ENCODE measurements at places on chromosomes 12 and 14.

DNA sequence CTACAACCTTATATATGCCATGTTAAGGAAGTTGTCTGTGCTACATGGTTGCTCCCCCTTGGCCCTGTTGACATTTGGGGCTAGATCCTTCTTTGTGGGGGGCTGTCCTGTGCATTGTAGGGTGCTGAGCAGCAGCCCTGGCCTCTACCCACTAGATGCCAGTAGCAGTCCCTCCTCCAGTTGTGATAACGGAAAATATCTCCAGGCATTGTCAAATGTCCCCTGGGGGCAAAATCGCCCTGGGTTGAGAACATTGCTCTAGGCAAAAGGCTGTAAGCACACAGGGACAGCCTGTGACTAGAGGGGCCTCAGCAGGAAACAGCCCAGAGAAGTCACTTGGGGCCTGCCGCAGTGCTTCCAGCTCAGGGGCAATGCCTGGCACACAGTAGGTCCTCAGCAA lies 1100.3 kb downstream of the BCL11B start:
- DNase-seq, result no peak

- DNase-seq, result no peak
Measured at GRCh38 chr12:100138048-100138802, 4.4 kb downstream of the BLTP3B start.

DNA sequence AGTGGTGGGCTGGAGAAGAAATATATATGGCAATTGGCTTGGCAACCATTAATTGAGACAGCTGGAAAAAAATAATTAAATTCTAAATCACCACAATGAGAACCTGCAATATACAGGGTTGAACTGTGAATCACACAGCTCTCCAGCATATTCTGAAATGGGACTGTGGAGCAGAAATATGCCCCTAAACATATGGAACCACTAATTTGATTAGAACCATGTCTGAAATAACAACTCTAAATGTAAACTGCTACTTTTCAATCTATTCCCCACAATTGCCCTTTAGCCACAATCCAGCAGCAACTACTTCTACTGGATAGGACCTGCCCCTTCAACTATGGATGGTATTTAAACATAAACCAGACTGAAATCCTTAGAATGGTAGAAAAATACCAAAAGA lies 330.4 kb downstream of the TRHDE start:
- DNase-seq, result no peak

DNA sequence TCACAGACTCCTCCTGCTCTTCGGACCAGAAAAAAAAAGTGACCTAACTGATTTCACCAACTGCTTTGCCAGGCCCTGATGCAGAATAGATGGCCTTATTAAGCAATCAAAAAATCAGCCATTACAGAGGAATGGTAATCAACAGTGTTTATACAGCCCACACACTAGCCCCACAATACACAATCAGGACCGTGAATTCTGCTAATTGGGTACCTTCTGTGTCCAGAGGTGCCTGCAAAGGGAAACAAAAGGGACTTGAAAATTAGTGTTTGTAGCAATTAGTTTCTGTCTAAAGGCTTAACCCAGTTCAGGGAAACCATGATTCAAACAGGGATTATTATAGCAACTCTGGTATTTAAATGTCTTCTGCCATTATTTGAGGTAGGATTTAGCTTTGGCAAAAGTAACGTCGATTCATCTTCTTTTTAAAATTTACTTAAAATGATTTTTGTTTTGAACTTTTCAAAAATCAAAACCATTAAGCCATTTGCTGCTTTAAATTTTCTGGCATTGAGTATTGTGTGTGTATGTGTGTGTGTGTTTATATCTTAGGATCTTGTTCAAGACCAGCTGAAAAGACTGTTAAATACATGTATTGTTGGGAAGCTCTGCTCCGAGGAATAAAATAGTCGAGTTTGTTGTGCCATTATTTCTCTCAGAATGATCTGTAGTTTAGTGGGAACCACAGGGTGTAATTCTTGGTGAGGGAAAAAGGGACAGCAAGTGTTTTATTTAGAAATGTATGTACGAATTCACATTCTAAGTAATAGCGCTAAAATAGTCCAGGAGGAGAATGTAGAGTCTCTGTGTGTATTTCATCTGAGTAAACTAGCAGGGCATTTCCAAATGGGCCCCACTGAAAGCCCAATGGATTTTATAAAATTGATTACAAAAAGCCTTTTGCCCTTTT lies 156.1 kb downstream of the PTCSC3 start:
- no peak for DNase-seq

DNA sequence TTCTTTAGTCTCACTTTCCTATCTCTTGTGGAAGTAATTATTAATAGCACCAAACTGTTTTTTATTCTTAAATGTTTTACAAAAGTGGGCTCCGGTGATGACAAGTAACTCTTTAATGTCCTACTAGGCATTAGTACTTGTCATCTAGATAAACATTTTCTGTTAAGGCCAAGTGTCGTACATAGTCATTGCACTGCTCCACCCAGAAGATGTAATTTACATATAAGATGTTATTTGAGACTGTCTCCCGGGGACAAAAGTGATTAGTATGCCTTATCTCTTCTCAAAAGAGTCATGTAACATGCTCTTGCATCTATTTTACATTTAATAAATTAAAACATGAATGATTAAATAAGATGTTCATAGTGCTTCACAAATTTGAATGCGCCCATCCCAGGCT lies 88.4 kb downstream of the FLRT2 start:
- DNase-seq, result no peak

- DNase-seq, result no peak
Measured at GRCh38 chr12:56948457-56948777, 9.0 kb downstream of the RDH16 start.

All from cortex of kidney (tissue), 1 donor.